ENCODE measurements at places on chromosomes 4 and X.

- no peak for DNase-seq
Measured at GRCh38 chr4:186699881-186700397, 23.7 kb downstream of the FAT1 start.

- DNase-seq, result no peak
Measured at GRCh38 chrX:18542905-18543304, 117.5 kb downstream of the CDKL5 start.

DNA sequence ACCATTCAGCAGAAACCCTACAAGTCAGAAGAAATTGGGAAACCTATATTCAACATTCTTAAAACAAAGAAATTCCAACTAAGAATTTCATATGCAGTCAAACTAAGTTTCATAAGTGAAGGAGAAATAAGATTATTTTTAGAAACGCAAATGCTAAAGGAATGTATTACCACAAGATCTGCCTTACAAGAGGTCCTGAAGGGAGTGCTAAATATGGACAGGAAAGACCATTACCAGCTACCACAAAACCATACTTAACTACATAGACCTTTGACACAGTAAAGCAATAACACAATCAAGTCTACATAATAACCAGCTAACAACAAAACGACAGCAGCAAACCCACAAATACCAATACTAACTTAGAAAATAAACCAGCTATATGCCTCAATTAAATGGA, 169.3 kb upstream of the FGF16 start:
- no peak for DNase-seq

GRCh38 chr4:5706486-5707290, 1.7 kb downstream of the EVC2 start:
- no peak for DNase-seq

GRCh38 chr4:8765084-8765483, 106.6 kb downstream of the HMX1 start:
- no peak for DNase-seq

GRCh38 chr4:187422655-187423054, 572.9 kb upstream of the ZFP42 start:
- no peak for DNase-seq

DNA sequence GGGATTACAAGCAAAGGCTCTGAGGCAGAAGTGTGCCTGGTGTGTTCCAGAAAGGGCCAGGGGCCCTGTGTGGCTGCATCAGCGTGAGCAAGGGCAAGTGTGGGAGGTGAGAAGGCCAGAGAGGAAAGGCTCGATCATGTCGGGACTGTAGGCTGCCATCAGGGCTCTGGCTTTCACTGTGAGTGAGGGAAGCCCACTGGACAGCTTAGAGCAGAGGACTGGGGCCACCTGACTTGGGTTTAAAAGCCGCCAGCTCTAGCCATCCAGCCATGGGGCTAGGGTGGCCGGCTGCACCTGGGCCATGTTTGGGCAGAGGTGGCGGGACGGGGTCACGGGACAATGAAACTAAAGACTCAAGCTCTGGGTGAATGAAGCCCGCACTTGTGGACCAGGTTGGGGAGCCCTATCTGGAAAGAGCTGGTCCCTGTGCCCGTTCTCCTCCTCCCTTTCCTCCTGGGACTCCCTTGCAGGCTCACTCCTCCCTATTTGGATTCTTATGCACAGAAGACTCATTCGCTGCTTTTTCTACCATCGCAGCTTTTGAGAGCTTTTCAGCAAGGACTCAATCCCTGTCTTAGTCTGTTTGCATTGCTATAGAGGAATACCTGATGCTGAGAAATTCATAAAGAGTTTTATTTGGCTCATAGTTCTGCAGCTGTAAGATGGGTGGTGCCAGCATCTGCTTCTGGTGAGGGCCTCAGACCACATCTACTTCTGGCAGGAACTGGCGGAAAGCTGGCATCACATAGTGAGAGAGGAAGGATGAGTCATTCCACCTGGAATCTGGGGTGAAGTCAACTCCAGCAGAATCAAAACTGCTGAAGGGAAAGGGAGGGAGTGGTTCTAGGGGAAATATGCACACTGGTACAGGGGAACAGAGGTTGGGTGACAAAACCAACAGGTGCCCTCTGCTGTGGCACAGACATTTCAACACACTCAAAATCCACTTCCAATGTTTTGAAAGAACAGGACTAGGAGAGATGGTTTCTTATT, 15.3 kb downstream of the CTAG1B start:
- no peak for DNase-seq

DNA sequence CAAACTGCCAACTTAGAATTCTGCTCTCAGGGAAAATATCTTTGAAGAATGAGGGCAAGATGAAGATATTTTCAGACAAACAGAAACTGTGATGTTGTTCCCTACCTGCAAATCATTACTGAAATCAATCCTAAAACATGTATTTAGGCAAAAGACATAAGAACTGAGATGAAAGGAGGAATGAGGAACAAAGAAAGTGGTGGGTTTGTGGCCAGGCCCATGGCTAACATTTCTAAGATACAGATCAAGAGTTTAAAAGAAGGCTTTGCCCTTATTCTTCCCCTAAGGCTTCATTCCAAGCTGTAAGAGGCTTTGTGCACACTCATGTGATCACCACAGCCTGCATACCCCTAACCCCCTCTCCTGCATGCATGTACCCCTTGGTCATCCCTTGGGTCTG, 46.5 kb downstream of the ADGRG2 start:
- DNase-seq, result no peak

- DNase-seq, result no peak
Measured at GRCh38 chr4:175282407-175282806, 364.2 kb downstream of the ADAM29 start.

- no peak for DNase-seq
Measured at GRCh38 chr4:157219711-157220370, 687 bp upstream of the GRIA2 start.

GRCh38 chr4:5010984-5011383, 8.3 kb downstream of the CYTL1 start:
- no peak for DNase-seq

GRCh38 chrX:53547668-53548067, 113.5 kb upstream of the HSD17B10 start:
- DNase-seq, result no peak

DNA sequence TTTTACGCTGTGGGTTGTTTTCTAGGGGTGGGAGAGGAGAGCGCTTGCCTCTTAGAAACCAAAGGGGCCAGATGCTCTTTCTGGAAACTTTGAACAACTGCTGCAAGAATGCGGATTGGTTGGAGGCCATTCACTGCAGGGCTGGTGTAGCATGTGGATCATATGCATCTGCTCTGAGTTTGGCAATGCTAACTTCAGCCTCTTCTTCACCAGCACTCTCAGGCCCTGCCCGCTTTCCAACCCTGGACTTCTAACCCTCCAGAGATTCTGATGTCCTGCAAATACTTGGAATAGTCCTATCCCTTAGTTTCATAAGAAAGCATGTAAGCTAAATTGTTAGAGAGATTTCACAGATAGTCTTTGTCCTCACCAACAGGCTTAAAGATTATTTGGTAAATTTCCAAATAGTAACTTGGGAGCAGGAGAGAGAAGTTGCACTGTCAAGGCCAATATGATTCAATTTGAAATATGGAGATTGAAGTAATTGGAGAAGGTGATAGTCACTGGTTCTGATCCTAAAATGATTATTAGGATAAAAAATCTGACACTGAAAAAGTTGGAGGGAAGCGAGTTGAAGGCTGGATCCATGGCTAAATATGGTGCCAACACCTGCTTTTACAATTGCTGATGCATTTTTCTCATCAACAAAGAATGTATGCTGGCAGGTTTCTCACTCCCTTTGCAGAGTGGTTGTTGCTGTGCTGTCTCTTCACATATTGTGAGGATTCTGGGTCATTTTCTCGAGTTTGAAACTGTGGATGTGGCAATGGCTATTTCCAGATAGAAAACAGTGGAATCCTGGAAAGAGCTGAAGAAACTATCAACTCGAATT, 210.4 kb downstream of the PTTG2 start:
- no peak for DNase-seq

DNA sequence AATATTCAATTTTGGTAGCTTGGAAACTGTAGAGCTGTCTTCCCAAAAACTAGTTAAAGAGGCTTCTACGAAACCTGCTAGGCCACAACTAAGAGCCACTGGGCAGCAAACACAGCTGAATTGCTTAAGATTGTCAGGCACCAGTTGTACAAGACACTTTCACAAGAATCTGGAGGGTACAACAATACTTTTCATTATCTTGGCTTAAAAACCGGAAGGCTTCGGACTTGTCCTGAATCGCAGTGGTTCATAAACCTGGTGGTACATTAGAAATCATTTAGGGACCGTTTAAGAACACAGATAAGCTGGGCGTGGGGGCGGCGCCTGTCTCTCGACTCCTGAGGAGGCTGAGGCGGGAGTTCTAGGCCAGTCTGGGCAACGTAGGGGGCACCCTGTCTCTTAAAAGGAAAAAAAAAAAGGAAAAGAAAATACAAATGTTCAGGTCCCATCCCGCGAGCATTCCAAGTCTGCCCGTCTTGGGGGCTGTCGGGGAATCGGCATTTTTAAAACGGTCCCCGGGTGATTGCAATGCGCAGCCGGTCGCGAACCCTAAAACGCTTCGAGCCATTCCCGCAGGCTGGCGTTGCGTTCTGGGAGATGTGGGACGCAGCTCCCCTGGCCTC, 763 bp downstream of the PYURF start:
- DNase-seq, result peak; percentile 18

GRCh38 chrX:137198040-137198439, 164.2 kb upstream of the GPR101 start:
- no peak for DNase-seq

DNA sequence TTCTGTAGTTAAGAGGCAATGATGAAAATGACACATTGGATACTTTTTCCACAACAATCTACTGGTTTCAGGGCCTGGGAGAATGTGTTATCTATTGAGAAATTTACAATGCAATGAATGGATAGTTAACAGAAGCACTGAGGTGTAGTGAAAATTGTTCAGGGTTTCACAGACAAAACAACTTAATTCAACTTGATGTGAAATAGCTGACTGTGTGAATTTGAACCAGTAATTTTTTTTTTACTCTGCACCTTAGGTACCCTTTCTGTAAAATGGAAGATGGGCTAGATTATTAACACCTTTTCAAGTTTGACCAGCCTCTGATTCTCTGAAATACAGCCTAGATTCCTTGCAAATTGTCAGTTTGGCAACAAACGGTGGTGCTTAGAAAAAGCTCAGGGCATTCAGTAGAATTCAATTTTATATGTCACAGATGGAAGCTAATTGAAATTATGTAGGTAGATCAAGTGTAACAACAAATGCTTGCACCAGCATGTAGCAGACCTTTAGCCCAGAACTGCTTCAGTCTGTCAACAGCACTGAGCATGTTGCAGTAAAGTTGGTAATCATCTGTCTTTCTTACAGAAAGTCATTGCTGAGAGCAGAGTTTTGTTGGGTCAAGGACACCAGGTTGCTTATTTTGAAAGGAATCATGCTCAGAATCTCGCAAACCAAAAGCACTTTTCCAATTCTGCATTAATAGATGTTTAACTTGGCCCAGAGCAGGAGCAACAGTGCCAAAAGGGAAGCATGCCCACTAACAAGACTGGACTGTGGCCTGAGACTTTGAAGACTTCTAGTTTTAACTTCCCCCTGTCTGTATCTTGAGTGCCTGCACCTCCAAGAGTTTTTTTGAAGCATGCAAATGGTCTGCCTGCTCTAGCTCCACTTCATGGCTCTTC, 526.6 kb downstream of the PACRGL start:
- no peak for DNase-seq

DNA sequence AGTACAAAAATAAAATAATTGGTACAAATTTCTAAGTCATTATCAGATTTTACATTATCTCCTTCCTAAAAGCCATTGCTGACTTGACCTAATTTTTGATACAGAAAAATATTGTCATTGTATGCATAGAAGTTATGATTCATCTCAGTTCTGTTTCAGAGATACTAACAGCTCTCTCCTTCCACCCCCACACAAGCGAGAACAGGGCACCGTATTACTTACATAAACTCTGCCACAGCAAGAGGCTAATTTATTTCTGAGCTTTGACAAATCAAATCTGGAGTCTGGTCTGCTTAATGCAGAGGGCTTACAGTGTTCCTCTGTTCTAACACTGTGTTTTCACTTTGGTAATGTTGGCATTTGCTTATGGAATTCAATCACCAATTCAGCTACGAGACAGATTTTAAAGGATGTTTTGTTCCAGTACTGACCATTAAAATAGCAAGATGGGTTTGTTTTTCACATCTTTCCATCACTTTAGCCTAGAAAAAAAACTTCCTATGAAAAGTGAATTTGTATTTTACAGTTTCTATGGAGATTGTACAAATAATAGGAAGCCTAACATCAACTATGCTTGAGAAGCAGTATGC, 181.8 kb downstream of the USP46 start:
- no peak for DNase-seq

DNA sequence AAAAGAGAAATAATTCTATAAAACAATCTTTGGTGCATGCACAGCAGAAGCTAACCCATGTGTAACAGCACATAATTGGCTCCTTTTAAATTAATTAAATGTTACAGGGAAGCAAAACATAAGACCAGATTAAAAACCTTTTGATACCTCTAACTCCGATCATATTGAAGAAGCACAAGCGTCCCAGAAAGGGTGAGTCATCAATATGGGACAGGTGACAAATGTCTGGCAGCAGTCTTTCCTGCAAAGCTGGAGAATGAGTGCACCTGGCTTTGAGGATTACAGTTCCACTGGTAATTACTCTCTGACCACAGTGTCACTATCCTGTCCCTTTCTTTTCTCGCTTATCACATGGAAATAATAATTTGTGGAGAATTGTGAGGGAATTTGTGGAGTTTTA, 94.6 kb downstream of the FAM9B start:
- DNase-seq, result no peak

DNA sequence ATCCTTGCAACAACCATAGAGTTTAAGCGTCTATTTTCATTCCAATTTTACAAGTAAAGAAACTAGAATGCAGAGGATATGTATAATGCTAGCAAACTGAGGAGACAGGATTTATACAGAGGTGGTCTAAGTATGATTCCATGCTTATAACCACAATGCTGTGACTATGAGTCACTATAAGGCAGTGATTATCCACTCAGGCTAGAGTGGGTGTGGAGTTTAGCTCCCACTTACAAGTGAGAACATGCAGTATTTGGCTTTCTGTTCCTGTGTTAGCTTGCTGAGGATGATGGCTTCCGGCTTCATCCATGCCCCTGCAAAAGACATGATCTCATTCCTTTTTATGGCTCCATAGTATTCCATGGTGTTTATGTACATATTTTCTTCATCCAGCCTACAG, 41.6 kb upstream of the EDA2R start:
- no peak for DNase-seq

GRCh38 chr4:164509951-164510350, 244.0 kb upstream of the SMIM31 start:
- DNase-seq, result no peak

DNA sequence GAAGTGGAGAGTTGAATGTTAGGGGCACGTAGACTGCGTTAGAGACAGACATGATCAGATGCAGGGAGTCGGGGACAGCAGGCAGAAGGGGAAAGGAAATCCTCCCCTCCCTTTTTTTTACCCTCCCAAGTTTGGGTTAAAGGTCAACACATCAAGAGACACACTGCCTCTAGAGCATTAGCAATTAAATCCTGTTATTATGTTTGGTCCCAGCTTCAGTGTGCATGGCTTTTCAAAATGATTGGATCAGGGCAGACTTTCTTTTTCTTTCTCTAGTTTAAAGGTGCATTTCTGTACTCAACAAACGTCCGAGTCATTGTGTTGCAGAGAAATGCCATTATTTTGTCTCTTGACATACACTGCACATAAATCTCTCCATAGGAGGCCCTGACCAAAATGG, 63.9 kb downstream of the USP26 start:
- DNase-seq, result no peak

GRCh38 chr4:150591406-150591805, 9.5 kb downstream of the MAB21L2 start:
- no peak for DNase-seq

Data from GM12892 (cell line).